Heart left ventricle (tissue), 16 donors: ENCODE measurements at places on chromosomes 2 and 18. TPM values are rescaled to one million over a fixed set of nuclear protein-coding genes. Genes with fewer than 3 reads are reported as not detected.

- no peaks in the 10 kb centered on the region for H3K27me3 ChIP-seq
- H3K27ac ChIP-seq: peak overlapping the region; percentile 89
- H3K36me3 ChIP-seq: no peaks in the 10 kb centered on the region
Measured at GRCh38 chr2:227472265-227473121, 537 bp downstream of the AGFG1 start.

DNA sequence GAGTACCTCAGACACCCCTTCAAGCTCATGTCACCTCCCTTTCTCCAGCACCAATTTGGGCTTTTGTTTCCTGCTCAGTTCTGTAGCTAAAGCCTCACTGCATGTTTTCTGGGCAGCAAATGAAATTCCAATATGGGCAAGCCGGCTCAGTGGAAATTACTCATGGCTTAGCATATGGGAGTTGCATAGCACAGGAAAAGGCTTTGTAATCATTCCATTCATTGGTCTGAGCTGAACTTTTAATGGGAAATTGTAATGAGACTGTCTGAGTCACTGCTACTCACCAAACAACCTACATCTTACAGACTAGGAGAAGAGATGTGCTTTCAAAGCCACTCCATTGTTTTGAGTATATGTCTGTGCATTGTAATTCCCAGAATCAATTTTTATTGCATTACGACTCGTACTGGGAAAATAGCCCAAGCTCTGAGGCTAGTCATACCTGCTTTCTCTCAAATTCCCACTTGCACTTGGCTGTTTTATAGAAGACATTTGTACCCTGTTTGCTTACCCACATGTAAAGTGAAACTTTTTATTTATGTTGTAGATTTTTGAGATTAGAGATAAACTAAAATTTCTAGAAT, 139.5 kb upstream of the LRATD1 start:
- H3K36me3 ChIP-seq: no peaks in the 10 kb centered on the region
- no peak for DNase-seq
- H3K4me3 ChIP-seq: no peak overlapping the region
- no peaks in the 10 kb centered on the region for H3K27me3 ChIP-seq
- no peaks in the 10 kb centered on the region for H3K4me1 ChIP-seq

- no peak overlapping the region for H3K4me3 ChIP-seq
- peaks cover 17% of the 10 kb centered on the region for H3K4me1 ChIP-seq
- no peaks in the 10 kb centered on the region for H3K36me3 ChIP-seq
- no peak overlapping the region for H3K27ac ChIP-seq
- DNase-seq: no peak
Measured at GRCh38 chr2:128775914-128776285, 457.2 kb upstream of the HS6ST1 start.

DNA sequence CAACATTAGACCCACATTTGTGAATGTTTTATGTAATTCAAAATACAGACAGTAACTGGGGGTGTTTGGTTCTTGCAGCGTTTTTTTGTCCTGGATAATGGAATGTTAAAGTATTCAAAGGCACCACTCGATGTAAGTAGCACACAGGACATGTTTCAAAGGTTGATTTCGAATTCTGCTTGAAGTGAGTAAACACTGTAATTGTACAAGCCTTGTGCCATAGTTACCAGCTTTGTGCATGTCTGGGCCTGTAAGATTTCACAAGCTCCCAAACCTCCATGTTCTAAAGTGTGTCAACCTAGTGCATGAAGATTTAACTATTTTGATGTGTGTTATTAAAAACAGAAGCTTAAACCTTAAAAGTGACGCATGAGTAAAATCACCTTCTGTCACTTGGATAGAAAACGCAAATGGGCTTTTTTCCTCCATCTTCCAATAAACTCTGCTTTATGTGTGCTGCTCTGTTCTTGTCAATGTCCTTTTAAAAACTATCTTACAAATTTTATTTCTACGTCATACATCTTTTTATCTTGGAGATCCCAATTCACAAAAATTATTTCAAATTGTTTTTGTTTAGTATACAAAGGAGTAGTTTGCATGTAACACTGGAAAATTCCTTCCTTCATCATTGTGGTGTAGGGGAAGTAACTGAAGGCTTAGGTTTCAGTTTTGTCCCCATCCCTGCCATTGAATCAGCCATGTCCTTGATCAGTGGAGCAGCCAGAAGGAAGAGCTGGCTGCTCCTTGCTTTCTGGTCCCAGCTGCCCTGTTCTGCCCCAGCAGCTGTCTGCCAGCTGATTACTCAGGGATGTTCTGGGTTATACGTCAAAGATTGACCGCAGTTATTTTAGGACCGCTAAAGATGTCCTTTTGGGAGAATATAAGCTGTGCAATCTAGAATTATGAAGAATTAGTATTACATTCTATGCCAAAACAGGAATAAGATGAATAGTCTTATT, 119.2 kb downstream of the PRKRA start:
- H3K27me3 ChIP-seq: no peaks in the 10 kb centered on the region
- no peak for DNase-seq
- no peak overlapping the region for H3K27ac ChIP-seq
- no peaks in the 10 kb centered on the region for H3K36me3 ChIP-seq
- H3K4me1 ChIP-seq: no peaks in the 10 kb centered on the region

The PLGLB2 gene
- total RNA-seq: 0.58 TPM

The RAB27B gene
- 0.05 TPM for total RNA-seq

The UPP2 gene
- not detected for total RNA-seq

The GALNT14 gene
- total RNA-seq: not detected

The RAPGEF4 gene
- total RNA-seq: 17.0 TPM
